NCI-H1092 treated with DMSO at 0.1 percent for 48 hours (cell line): ENCODE measurements at places on chromosomes 2 and 18.

- no peak for DNase-seq
Measured at GRCh38 chr2:95352310-95353054, 50.0 kb upstream of the FAHD2A start.

DNA sequence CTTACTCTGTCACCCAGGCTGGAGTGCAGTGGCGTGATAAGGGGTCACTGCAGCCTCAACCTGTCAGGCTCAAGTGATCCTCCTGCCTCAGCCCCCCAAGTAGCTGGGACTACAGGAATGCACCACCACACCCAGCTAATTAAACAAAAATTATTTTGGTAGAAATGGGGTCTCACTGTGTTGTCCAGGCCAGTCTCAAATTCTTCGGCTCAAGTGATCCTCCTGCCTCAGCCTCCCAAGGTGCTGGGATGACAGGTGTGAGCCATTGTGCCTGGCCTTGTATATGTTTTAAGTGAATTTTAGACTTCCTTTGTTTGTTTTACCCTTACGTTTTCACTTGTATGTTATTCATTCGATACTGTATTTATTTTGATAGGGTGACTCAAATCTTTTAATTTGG lies 34.7 kb upstream of the ITSN2 start:
- no peak for DNase-seq

GRCh38 chr2:19028587-19029375 lies 329.6 kb downstream of the OSR1 start:
- no peak for DNase-seq

GRCh38 chr2:181396256-181397123 lies 60.7 kb upstream of the ITGA4 start:
- no peak for DNase-seq

DNA sequence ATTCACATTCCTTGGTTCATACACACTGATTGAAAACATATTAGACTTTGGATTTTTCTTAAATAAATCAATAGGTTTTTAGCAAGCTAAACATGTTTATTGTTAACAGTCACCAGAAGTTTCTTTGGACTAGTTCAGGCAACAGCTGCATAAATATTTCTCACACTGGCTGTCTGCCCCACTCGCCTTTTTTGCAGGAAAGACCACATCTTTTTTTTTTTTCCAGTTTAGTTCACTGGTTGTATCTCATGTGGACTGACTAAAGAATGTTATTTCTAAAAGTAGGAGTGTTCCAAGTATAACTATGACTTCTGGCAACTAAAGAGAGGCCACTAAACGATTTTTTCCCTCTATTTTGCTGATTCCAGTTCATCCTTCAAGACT lies 31.1 kb downstream of the SLC40A1 start:
- no peak for DNase-seq

DNA sequence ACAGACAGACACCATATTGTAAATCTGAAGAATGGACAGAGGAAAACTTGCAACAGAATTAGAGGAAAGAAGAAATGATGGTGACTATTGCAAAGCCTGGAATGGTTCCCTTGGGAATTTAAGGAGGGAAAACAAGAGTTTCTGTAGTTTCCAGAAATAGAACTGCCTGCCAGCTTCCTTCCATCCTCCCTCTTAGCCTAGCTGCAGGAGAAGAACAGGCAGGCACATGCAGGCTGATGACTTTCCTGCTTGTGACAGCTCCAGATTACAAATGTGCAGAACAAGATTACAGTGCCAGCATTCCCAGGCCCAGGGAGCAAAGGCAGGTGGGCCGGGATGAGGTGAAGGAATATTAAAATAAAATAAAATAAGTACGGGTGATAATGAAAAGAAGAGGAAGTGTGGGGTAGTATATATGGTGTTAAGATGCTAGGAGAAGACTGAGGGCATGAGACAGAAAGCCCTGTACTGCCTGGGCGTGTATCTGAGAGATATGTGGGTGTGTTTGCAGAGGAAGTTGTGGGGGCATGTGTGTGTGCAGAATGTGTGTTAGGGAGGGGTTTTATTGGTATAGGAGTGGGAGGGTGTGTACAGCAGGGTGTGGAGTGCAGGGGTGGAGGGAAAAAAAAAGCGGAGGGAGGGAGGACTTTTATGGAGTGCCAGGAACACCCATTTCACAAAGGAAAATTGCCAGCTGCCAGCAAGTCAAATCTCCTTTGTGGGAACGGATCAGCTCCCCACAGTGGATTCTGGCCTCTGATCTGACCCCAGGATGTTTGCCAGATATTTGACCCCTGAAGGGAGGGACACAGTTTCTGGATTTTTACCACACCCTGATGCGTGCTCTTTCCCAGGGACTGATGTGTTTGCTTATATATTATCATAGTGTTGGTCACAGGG lies 43.9 kb upstream of the NEMP2 start:
- DNase-seq: no peak

DNA sequence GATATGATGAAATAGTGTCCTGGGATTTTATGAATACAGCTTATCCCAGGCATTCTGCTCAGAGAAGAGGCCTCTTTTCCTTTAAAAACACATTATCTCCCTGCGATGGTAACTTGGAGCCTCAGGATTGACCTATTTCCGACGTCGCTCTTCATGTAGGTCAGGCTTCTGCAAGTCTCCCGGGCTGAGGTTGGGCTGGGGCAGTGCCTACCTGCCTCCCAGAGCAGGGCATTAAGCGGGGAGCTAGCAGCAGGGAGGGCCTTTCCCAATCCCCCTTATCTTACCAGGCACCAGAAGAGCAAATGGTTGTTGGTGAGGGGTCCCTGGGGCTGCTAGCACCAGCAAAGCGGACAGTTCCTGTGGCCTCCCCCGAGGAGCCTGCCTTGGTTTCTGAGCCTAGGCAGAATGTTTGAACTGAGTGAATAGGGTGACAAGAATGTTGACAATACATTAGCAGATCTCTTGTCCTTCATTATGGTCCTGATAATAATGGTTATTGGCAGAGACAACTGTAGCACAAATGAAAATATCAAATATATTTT lies 60.2 kb downstream of the TRPM8 start:
- no peak for DNase-seq

DNA sequence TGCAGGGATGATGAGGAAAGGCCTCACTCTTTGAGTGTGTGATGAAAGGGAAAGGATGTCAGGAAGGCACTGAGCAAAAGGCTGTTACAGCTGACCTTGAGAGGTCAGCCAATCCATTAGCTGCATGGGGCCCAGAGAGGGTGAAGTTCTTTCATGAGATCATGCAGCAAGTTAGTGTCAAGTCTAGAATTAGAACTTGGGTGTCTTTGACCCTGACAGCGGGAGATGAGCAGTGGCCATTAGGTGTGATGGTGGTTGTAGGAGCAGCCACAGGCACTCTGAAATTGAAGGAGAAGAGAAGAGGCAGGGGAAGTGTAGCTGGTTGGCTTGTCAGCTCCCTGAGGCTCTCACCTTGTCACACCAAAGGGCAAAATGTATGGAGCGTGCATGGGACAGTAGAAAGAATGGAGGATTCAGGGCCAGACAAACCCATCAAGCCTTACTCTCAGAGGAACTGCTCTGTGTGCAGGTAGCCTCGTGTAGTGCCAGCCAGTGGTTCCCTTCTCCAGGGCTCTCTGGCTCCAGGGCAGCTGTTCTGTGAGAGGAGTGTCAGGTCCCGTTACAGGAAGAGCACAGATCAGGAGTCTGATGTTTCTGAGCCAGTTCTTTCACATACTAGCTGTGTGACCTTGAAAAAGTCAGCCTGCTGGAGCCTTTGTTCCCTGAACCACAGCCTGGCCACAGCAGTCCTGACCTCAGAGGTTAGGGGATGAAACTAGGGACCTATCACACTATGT lies 35.9 kb downstream of the MAP4K4 start:
- DNase-seq: no peak

- no peak for DNase-seq
Measured at GRCh38 chr2:3911882-3912455, 208.6 kb downstream of the DCDC2C start.

GRCh38 chr2:96386470-96386869 lies 50.9 kb downstream of the NCAPH start:
- DNase-seq: no peak
